Aorta (tissue), 5 donors: ENCODE measurements at places on chromosomes 4 and X.

DNA sequence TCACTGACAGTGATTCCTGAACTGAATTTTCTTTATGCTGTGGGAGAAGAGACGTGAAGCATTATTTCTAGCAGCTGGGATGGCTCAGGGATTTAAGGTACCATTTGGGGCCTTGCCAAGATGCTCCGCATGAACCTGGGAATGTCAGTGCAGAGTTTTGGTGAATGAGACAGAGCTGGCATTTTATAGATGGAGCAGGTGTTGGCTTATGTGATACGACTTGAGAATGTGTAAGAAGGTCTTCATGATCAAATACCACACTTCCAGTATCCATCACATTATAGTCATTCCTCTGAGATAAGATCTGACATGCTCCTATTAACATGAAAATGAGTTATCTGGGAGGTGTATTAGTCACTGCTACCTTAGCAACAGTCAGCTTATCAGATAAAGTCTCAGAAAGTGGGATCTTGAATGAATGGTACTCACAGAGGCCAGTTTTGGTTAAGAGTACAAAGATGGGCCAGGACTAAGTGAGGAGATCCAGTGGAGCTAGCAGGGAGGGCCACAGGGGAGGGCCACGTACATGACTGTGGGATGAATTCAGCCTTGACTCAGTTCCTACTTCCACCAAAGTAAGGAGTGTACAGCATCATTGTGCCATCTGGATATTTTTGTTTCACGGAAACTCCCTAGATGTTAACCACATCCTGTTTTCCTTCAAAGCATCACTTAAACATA, 116.7 kb downstream of the SPCS3 start:
- H3K36me3 ChIP-seq = no peaks in the 10 kb centered on the region
- H3K4me1 ChIP-seq = no peaks in the 10 kb centered on the region
- H3K4me3 ChIP-seq = no peak overlapping the region
- no peaks in the 10 kb centered on the region for H3K27me3 ChIP-seq
- H3K27ac ChIP-seq = no peak overlapping the region

GRCh38 chr4:24800325-24800895, 5.0 kb downstream of the SOD3 start:
- no peak overlapping the region for H3K27ac ChIP-seq
- H3K4me1 ChIP-seq = peaks cover 8% of the 10 kb centered on the region
- H3K4me3 ChIP-seq = no peak overlapping the region
- no peak for DNase-seq
- H3K36me3 ChIP-seq = no peaks in the 10 kb centered on the region
- no peaks in the 10 kb centered on the region for H3K27me3 ChIP-seq

DNA sequence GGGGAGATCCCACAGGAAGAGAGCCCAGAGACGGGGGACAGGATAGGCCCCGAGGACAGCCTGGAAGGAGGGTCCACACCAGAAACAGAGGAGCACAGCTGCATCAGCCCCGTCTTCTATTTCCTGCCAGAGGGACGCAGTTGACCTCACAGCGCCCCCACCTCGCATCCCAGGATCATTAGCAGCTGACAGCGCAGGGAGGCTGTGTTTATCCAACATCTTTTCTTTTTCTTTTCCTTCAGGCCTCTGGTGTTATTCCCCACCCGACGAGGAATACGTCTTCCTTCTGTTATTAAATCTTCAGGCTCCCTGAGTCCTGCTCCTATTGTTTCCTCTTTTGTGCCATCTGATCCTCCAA, 75.4 kb downstream of the DCHS2 start:
- no peaks in the 10 kb centered on the region for H3K27me3 ChIP-seq
- no peaks in the 10 kb centered on the region for H3K4me1 ChIP-seq
- no peak overlapping the region for H3K27ac ChIP-seq
- peak overlapping the region; percentile 51 for H3K4me3 ChIP-seq
- no peaks in the 10 kb centered on the region for H3K36me3 ChIP-seq

DNA sequence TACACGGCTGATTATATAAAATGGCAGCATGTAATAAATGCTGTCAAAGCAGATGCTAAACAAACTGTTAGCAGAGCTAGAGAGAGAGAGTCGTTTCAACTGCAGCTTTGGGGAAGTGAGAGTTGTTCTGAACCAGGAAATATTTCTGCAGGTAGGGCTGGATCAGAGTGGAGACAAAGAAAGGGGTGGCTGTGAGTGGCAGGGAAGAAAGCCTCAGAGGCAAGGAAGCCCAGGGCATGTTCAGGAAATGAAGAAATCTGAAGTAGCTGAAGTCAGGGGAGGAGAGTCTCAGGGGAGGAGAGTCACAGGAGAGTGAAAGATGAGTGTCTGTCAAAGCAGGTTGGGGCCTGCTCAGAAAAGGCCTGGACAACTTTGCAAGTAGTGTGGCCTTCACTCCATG, 48.4 kb upstream of the RPS6KA3 start:
- no peaks in the 10 kb centered on the region for H3K4me1 ChIP-seq
- no peak overlapping the region for H3K4me3 ChIP-seq
- no peaks in the 10 kb centered on the region for H3K27me3 ChIP-seq

GRCh38 chrX:123201720-123202119, 17.6 kb downstream of the GRIA3 start:
- H3K27me3 ChIP-seq = no peaks in the 10 kb centered on the region
- no peaks in the 10 kb centered on the region for H3K4me1 ChIP-seq
- H3K4me3 ChIP-seq = no peak overlapping the region
- H3K36me3 ChIP-seq = no peaks in the 10 kb centered on the region
- DNase-seq = no peak
- no peak overlapping the region for H3K27ac ChIP-seq

- DNase-seq = no peak
- peaks cover 6% of the 10 kb centered on the region for H3K4me1 ChIP-seq
- no peaks in the 10 kb centered on the region for H3K27me3 ChIP-seq
- H3K36me3 ChIP-seq = no peaks in the 10 kb centered on the region
- peak overlapping the region; percentile 68 for H3K27ac ChIP-seq
These were observed 197.8 kb downstream of the PDGFC start for GRCh38 chr4:156773648-156774357.

- no peaks in the 10 kb centered on the region for H3K36me3 ChIP-seq
- no peak overlapping the region for H3K4me3 ChIP-seq
- DNase-seq = no peak
- H3K4me1 ChIP-seq = no peaks in the 10 kb centered on the region
- peaks cover 4% of the 10 kb centered on the region for H3K27me3 ChIP-seq
These were observed 9.1 kb upstream of the PHOX2B start for GRCh38 chr4:41757521-41758156.

- H3K4me3 ChIP-seq = no peak overlapping the region
- no peak overlapping the region for H3K27ac ChIP-seq
- H3K27me3 ChIP-seq = no peaks in the 10 kb centered on the region
- no peaks in the 10 kb centered on the region for H3K36me3 ChIP-seq
- DNase-seq = no peak
These were observed 417 bp downstream of the PPP2R2C start for GRCh38 chr4:6472008-6472386.

- no peak overlapping the region for H3K4me3 ChIP-seq
- no peaks in the 10 kb centered on the region for H3K4me1 ChIP-seq
- H3K27ac ChIP-seq = no peak overlapping the region
- no peak for DNase-seq
- no peaks in the 10 kb centered on the region for H3K36me3 ChIP-seq
- H3K27me3 ChIP-seq = no peaks in the 10 kb centered on the region
These were observed 297.4 kb downstream of the ANKRD50 start for GRCh38 chr4:124415146-124415545.

DNA sequence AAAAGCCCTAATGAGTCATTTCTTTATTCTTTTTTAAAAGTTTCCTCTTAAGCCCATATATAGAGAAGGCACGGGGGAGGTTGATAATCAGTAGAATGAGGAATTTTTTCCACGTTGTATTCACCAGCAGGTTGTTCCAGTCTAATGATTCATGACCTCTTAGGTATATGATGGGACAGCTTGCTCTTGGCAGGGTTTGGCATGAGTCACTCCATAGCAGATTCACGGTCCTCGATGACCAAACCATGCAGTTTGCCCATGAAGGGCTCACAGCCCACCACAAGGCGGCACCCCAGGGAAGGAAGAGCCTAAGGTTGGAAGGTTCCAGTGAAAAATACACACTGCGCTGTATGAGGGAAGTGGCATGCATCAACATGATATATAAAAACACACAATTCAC, 623.8 kb upstream of the DIPK2B start:
- no peaks in the 10 kb centered on the region for H3K27me3 ChIP-seq
- H3K4me3 ChIP-seq = no peak overlapping the region
- peak; percentile 89 for DNase-seq
- no peaks in the 10 kb centered on the region for H3K4me1 ChIP-seq
- H3K27ac ChIP-seq = no peak overlapping the region

- no peaks in the 10 kb centered on the region for H3K36me3 ChIP-seq
- no peak for DNase-seq
- peaks cover 3% of the 10 kb centered on the region for H3K4me1 ChIP-seq
- no peaks in the 10 kb centered on the region for H3K27me3 ChIP-seq
- no peak overlapping the region for H3K27ac ChIP-seq
- no peak overlapping the region for H3K4me3 ChIP-seq
These were observed 136.6 kb downstream of the AFF1 start for GRCh38 chr4:87071401-87071800.

DNA sequence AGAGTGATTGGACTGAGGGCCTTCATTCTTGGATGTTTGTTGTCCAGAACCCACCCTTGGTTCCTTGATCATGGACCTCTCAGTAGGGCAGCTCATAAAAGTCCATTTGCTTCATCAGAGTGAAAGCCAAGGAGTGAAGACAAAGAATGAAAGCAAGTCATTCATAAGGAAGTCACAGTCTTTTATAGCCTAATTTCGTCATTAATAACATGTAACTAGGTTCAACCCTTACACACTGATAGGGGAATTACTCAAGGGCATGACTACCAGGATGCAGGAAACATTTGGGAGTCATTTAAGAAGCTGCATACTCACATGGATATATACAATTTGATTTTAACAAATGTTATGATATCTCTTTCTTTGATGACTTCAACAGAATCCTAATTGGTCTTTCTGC, 95.2 kb downstream of the RPA4 start:
- no peak for DNase-seq
- H3K27ac ChIP-seq = no peak overlapping the region
- H3K36me3 ChIP-seq = no peaks in the 10 kb centered on the region
- no peaks in the 10 kb centered on the region for H3K4me1 ChIP-seq
- no peak overlapping the region for H3K4me3 ChIP-seq

GRCh38 chr4:154590329-154591006, at the start of gene FGA:
Gene FGA, minus strand, starts transcription at chr4:154590742. Its CDS starts 55 bp downstream, at chr4:154590687.
- H3K27ac ChIP-seq = no peak within 1 kb of the TSS
- no peaks in the 10 kb centered on the region for H3K36me3 ChIP-seq
- no peak for DNase-seq
- H3K4me3 ChIP-seq = no peak within 1 kb of the TSS
- no peaks in the 10 kb centered on the region for H3K27me3 ChIP-seq
- H3K4me1 ChIP-seq = no peaks in the 10 kb centered on the region

DNA sequence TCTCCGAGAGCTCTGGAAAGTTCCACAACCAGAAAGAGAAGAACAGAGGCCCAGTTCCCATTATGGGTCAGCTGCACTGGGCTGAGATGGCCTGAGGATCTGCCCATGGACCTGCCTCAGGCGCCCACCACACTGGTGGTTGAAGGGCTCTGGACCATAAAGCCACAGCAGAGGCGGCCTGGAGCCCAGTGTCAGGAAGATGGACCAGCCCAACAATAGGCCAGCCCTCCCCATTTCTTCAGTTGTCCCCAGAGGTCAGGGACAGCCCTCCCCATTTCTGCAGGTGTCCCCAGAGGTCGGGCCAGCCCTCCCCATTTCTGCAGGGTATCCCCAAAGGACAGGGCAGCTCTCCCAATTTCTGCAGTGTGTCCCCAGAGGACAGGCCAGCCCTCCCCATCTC, 37.2 kb upstream of the C4orf50 start:
- H3K27me3 ChIP-seq = no peaks in the 10 kb centered on the region
- no peaks in the 10 kb centered on the region for H3K36me3 ChIP-seq
- no peak overlapping the region for H3K4me3 ChIP-seq
- H3K27ac ChIP-seq = no peak overlapping the region
- DNase-seq = no peak

DNA sequence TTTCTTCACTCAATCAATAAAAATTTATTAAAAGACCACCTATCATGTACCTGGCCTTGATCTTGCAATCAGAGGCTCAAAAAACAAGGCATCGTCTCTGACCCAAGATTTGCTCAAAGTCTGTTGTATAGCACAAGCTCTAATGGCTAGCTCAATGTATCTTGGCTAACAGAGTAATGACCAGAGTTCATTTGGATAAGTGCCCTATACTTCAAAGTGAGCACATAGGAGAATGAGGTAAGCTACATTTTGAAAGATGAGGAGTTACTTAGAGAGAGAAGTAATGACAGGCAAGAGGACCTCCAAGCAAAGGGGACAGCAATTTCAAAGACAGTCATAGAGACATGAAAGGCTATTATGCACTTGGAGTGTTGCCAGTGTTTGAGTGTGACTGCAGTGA, 22.9 kb upstream of the GABRQ start:
- H3K4me3 ChIP-seq = no peak overlapping the region
- H3K4me1 ChIP-seq = no peaks in the 10 kb centered on the region
- H3K36me3 ChIP-seq = no peaks in the 10 kb centered on the region
- DNase-seq = no peak

DNA sequence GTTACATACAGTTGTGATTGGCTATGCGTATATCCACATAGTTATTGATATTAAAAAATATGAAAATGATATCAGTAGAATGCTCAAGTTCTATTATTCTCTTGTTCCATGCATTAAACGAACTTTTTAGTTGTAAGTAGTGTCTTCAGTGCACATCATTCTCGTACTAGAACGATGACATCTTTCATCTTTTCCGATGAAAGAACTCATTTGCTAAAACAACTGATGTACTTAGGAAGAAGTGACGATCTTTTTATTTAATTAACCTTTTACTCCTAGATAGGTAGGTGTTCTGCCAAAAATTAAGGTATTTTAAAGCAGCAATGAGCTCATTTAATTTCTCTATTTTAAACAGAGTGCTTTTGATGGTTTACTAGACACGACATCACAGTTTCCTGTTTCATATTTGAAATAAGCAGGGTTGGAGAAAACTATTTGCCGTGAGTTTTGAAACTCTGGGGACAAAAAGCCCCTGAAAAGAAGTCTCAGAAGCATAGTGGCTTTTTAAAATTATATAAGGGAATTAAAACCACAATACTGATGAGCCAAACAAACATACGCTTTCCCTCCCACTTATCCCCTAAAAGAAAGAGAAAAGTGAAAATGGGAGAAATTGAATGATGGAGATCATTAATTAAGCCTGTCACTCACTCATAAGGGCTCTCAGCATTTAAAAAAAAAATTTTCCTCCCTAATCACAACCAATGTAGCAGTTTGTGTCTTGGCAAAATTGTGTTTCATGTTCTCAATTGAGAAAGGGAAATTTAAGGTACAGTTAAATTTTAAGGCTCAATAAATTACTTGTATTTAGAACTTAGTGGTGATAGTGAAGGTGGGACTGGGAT, 25.6 kb downstream of the SPRY1 start:
- H3K27me3 ChIP-seq = no peaks in the 10 kb centered on the region
- H3K4me1 ChIP-seq = no peaks in the 10 kb centered on the region
- H3K36me3 ChIP-seq = no peaks in the 10 kb centered on the region
- H3K4me3 ChIP-seq = no peak overlapping the region
- no peak overlapping the region for H3K27ac ChIP-seq
- DNase-seq = no peak

- peaks cover 5% of the 10 kb centered on the region for H3K4me1 ChIP-seq
- no peak overlapping the region for H3K27ac ChIP-seq
- no peak overlapping the region for H3K4me3 ChIP-seq
These were observed 277.2 kb downstream of the PDGFC start for GRCh38 chr4:156694413-156694812.

- DNase-seq = no peak
- no peak overlapping the region for H3K27ac ChIP-seq
These were observed 21.3 kb upstream of the BMP2K start for GRCh38 chr4:78754872-78755271.

GRCh38 chr4:21709761-21710160, 238.8 kb downstream of the KCNIP4 start:
- H3K27ac ChIP-seq = no peak overlapping the region
- no peaks in the 10 kb centered on the region for H3K4me1 ChIP-seq
- DNase-seq = no peak
- no peak overlapping the region for H3K4me3 ChIP-seq
- no peaks in the 10 kb centered on the region for H3K27me3 ChIP-seq
- no peaks in the 10 kb centered on the region for H3K36me3 ChIP-seq
